ENCODE measurements at places on chromosomes 1 and 21.

- no peak for DNase-seq
Measured at GRCh38 chr1:236618507-236618906, 14.2 kb upstream of the HEATR1 start.

DNA sequence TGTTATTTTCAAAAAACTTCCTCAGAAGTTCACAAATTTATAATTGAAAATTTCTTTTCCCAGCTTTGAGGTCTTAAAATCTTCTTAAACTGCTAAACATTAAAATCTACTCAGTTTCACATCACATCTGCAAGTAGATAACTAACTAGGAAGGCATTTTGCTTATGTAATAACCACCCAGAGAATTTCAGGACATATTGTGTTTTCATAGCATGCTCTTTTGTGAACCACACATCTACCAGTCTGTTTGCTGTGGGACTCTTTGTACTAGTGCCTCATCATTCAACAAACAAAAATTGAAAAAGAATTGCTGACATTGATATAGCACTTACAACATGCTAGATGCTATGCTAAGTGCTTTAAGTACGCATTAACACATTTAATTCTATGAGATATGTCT is 31.6 kb upstream of the C1orf146 start:
- no peak for DNase-seq

DNA sequence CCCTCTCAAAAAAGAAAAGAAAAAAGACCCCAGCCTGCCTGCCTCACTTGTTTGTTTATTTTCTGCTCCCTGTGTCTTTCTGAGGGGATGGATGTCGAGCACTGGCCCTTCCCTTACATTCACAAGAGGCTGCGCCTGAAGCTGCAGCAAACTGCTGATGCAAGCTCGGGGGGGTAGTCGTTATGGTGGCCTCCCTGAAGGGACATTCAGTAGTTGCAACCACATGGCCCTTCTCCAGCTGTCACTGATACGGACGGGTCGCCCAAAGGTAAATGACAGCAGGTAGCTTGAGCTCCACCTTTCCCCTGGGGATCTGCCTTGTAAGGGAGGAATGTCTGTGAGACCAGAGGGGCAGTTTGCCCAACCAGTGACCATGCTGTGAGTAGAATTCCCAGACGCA is 17.7 kb downstream of the PLEKHM2 start:
- no peak for DNase-seq

DNA sequence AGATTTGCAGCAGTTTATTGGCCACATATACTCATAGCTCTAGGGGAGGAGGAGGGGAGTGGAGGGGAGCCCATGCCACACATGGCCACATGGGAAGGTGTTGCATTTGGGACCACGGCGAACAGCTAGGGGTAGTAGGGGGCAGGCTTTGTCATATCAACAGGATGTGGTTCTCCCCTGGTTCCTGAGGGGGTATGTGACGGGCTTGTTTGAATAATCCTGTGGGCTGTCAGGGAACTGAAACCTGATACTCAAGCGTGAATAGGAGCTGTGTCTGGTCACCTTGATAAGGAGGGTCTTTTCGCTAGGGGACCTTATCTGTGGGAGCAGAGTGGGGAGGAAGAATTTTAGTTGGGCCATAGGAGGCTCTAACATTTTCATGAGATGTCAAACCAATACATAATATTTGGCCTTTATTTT is 264.7 kb downstream of the CTH start:
- no peak for DNase-seq

GRCh38 chr21:37436174-37436573 is 69.6 kb downstream of the DYRK1A start:
- DNase-seq: no peak

DNA sequence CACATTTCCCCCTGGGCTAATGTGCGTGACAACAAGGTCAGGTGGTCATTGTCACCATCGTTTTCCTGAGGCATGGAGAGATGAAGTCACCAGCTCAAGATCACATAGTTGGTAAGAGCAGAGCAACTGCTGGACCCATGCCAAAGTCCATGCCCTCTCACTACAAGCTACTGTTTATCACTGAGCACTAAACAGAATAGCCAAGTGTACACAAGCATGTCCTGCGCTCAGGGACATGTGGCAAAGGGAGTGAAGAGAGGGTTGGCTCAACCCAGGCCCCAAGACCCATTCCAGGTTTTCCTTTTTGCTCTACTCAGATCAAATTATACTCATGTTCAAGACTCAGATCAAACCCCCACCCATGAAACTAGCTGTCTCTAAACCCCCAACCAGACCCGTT is 20.8 kb downstream of the LRRC52 start:
- no peak for DNase-seq

- no peak for DNase-seq
Measured at GRCh38 chr21:36656138-36656537, 42.8 kb upstream of the SIM2 start.

GRCh38 chr1:29330856-29331255 is 94.5 kb downstream of the PTPRU start:
- DNase-seq: no peak

- no peak for DNase-seq
Measured at GRCh38 chr1:81414488-81415015, 386.2 kb upstream of the ADGRL2 start.

GRCh38 chr21:43343095-43343991 is 83.6 kb downstream of the SIK1 start:
- DNase-seq: no peak

- peak; percentile 26 for DNase-seq
Measured at GRCh38 chr1:188027613-188028012, 1198.9 kb downstream of the PLA2G4A start.

All from BJ (cell line).